ENCODE measurements at places on chromosomes 6 and 20. TPM values are rescaled to one million over a fixed set of nuclear protein-coding genes. Genes with fewer than 3 reads are reported as not detected.

DNA sequence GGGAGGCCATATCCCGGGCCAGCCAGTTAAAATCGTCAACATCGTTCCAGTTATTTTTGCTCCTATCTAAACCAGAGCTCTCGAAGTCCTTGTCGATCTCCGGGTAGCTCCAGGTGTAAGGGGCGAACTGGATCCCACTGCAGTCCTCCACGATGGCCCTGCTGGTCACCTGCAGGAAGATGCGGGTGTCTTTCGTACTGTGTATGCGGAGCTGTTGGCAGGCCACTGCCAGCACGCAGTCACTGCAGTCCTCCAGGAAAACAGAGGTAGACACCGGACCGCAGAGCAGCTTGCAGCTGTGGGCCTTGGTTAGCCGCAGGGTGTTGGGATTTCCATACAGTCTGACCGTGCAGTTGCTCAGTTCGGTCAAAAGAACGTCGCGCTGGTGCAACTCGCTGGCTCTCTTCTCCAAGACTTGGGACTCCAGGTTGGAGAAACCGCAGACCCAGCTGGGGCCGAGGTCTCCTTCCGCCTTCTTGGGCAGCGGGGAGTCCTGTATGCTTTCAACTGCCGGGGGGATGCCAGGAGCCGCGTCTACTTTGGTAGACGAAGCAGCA, 742 bp downstream of the TBCC start:
- DNase-seq = peak; percentile 18

- peak; percentile 58 for DNase-seq
Measured at GRCh38 chr6:166559211-166559610, 27.3 kb downstream of the RAMACL start.

GRCh38 chr6:132365281-132365907, 35.9 kb downstream of the MOXD1 start:
- DNase-seq = no peak

- DNase-seq = no peak
Measured at GRCh38 chr6:15296735-15297134, 50.9 kb downstream of the JARID2 start.

DNA sequence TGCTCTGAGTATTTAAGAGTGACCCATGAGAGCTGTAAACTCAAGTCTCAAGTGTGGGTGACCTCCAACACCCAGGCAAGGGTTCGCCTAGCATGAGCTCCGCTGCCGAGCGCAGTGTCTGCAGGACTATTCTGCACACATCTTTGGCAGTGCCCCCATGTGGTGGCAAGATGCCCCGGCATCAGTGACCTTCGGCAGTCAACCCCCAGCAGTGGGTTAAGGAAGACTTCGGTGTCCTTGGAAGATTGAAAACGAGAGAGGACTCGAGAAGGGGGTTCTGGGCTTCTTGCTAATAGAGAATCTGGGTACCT, 43.1 kb downstream of the RBM38 start:
- DNase-seq = no peak

The CALHM4 gene
- total RNA-seq = not detected

The SAPCD1 gene
- 3.5 TPM for total RNA-seq

GRCh38 chr6:105759946-105760345, 326.2 kb upstream of the PRDM1 start:
- DNase-seq = peak; percentile 78

DNA sequence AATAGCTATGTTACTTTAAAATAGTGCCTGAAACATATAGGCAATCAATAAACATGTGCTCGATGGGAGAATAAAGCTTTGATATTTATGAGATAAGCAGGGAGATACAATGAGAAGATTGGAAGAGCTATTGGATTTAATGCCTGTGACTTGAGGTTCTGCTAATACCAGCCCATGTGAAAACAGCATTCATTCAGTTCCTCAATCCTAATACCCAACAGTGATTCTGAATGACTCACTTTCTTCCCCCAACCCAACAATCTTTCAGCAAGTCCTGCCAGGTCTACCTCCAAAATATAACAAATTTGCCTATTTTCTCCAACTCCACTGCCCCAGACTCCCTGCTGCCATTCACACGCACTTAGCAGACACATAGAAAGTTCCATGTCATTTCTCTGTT, 26.6 kb upstream of the KLHL31 start:
- no peak for DNase-seq

GRCh38 chr20:48287021-48287494, 501.8 kb upstream of the SULF2 start:
- DNase-seq = no peak

DNA sequence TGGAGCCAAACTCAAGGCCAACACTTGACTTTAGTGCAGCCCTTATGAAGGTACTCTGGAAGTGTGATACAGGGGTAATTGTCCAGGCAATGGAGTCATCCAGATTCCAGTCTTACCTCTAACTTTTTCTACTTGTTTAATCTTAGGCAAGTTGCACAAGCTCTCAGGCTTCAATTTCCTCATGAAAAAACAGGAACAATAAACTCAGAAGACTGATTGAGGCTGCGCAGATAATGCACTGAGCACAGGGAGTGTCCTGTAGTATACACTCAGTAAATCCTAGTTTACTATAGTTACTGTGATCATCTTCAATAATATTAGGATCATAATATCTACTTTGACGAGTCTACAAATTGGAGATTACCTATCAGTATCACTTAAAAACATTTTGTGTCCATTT, 127.5 kb upstream of the SMLR1 start:
- no peak for DNase-seq

GRCh38 chr6:79463621-79464050, 73.6 kb downstream of the LCA5 start:
- no peak for DNase-seq

DNA sequence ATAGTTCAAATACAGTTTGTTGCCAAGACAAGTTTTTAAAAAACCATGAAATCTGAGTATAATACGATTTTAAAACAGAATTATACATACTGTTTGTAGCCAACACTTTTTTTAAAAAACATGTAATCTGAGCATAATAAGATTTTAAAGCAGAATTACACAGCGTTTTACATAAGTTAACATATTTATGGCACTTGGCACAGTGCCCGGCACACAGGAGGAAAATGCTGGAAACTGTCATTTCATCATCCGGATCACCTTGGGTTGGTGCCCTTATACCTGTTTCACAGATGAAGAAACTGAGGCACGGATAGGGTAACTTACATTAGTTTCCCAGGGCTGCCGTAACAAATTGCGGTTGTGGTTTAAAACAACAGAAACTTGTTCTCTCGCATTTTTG, 193.0 kb downstream of the BMP7 start:
- no peak for DNase-seq

GRCh38 chr6:161414180-161414579, 140.3 kb upstream of the AGPAT4 start:
- no peak for DNase-seq

The PROKR2 gene
- total RNA-seq = not detected

DNA sequence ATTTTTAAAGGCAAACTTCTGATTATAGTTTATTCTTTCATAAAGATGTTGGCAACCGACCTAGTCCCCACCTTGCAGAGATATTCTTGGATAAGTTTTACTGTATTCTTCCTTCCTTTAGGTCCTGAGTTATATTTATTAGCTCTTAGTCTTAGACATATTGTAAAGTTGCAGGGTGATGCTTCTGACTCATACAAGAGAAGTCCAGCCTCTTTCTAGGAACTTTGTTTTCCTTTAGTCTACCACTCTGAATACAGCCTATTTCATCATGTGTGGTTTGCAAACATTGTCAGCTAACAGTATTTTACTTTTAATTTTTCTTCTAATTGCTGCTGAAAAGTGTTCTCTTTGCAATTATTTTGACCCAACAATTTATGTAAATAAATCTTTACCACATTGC, 686.7 kb downstream of the COL12A1 start:
- DNase-seq = peak; percentile 7

The CST4 gene
- total RNA-seq = not detected

DNA sequence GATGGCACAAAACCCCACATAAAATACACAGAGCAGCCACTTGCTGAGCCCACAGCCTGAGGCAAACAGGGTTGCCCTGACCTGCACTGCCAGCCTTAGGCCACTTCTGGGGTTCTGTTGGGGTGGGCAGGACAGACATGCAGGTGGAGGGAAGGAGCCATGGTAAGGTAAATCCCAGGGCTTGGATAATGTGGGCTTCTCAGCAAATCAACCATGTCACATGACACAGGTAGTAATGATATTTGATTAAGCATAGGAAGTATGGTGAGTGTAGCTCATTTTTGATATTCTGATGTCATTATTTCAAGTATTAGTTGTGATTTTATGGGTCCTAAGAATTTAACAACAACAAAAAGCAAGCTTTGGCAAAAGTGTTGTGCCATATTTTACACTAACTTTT, 124.6 kb downstream of the FOXA2 start:
- no peak for DNase-seq

The TMEM30A gene
- total RNA-seq = 91.1 TPM

- DNase-seq = no peak
Measured at GRCh38 chr6:124943658-124944057, 18.6 kb upstream of the RNF217 start.

Data from HT1080 (cell line).